Uterus (tissue), 4 donors: ENCODE measurements at places on chromosomes 1 and 21. TPM values are rescaled to one million over a fixed set of nuclear protein-coding genes. Genes with fewer than 3 reads are reported as not detected.

- DNase-seq: no peak
Measured at GRCh38 chr1:146039844-146040194, 18.3 kb upstream of the HJV start.

DNA sequence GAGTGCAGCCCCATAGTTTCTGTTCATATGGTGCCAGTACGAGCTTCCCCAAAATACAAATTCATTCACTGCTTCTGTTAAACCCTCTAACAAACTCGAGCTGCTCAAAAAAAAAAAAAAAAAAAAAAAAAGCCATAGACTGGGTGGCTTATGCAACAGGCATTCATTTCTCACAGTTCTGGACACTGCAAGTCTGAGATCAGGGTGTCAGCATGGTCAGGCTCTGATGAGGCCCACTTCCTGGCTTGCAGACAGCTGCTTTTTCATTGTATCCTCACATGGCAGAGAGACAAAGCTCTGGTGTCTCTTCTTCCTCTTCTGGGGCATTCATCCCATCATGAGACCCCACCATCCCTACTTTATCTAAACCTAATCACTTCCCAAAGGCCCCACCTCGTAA, 121.6 kb downstream of the PTBP2 start:
- DNase-seq: no peak

GRCh38 chr1:116357487-116357886, 15.6 kb upstream of the ATP1A1 start:
- no peak for DNase-seq

- DNase-seq: no peak
Measured at GRCh38 chr1:237981223-237981622, 90.5 kb upstream of the ZP4 start.

GRCh38 chr1:9892563-9893528, 17.2 kb downstream of the CTNNBIP1 start:
- no peak for DNase-seq

- DNase-seq: no peak
Measured at GRCh38 chr1:31609514-31610118, 7.9 kb upstream of the HCRTR1 start.

DNA sequence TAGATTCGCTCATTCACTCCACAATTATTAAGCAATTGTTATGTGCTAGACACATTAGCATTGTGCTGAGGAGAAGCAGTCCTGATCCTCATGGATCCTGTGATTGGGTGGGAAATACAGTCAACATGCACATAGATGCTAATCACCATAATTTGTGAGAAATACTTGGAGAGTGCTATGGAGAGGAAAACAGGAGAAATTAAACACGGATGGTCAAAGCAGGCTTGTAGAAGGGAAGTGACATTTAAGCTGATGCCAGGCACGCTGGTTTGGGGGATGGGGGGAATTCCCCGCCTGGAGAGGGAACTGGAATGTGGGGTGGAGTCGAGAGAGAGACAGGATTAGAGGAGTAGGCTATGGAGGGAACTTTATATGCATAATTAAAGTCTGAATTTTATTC, 52.2 kb upstream of the L1TD1 start:
- DNase-seq: no peak

GRCh38 chr21:34933609-34934335, 115.3 kb downstream of the RUNX1 start:
- no peak for DNase-seq

GRCh38 chr1:52663716-52664115, 30.7 kb downstream of the SHISAL2A start:
- DNase-seq: no peak

DNA sequence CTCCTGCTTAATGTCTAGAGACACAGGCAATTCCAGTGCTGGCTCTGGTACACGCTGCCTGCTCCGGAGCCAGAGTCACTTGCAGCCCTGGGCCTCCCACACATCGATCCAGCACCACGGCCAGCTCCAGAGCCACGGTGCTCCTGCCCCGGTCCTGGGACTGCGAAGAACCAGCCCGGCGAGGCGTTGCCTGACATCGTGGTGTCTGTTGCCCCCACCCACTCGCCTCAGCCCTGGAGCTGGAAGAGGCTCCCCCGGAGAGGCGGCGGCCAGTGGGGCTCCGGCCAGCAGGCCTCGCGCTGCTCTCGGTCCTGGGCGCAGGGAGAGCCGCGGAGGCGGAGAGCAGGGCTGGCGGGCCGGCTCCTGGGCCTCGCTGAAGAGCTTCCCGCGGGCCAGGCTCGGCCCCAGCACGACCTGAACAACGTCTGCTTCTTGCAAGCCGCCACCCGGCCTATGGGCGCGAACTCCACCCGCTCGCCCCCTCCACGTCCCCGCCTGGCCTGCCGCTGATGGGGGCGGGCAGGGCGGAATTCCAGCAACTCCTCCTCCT, 364.8 kb downstream of the CEP170 start:
- no peak for DNase-seq

GRCh38 chr1:185861630-185862029, 127.4 kb downstream of the HMCN1 start:
- DNase-seq: no peak

DNA sequence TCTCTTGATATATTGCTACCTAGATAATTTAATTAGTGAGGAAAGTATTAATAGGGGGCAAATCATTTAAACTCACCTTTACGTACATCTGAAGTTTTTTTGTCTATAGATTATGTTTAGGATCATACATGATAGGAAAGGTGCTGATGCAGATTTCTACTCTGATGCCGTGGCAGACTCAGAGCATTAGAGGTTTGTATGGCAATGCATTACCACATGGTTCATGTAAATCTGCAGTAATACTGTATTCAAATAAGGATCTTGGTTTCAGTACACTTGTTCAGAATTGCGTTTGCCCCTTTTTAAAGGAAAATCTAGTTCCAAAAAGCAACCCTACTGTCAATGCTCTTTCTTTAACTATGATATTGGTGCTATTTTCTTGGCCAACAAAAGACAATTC, 288.3 kb downstream of the PTPRC start:
- DNase-seq: no peak

- DNase-seq: no peak
Measured at GRCh38 chr1:187943606-187944403, 1115.1 kb downstream of the PLA2G4A start.

DNA sequence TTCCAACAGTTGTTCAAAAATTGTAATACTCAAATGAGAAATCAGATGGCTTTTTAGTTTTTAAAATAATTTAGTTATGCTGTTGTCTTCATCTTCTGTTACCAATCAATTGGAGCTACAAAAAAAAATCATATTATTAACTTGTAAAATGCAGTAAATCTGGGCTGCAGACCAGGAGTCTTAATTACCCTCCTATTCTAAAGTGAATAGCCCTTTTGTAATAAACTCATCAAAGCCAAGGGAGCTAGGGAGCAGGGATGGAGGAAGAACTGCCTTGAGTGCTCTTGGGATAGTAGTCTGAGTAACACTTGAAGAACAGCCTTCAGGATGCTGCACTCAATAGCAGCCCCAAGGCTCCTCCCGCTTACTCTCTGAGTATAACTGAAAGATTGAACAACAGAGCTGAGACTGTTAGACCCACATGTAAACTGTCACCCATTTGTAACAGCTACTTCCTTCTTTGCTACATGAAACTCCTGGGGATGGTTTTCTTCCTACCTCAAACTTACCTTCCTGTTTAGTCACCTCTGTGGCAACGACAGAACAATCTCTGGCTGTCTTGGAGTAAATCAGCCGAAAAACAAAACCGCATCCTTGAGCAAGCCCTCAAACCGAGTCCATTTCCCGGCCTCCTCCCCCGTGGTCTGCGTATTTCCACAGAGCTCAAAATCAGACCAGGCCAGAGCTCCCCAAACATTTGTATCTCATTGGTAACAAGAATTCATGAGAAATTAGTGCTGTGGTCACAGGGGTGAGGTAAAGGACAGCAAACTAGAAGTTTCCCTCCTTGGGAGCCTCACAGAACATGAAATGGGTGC, 55.9 kb downstream of the CD58 start:
- no peak for DNase-seq

Gene SLC16A4
- 2.3 TPM for total RNA-seq

Gene SLC9C2
- total RNA-seq: not detected

Gene RNPEP
- total RNA-seq: 48.6 TPM

Gene EDARADD
- total RNA-seq: 1.2 TPM

Gene ASCL5
- total RNA-seq: not detected

Gene PCBP3
- total RNA-seq: 0.77 TPM

Gene KIAA0319L
- 58.3 TPM for total RNA-seq

Gene TRNP1
- total RNA-seq: 3.6 TPM

Gene TTC39A
- 0.59 TPM for total RNA-seq

Gene GPR25
- total RNA-seq: not detected
